Fibroblast of skin of scalp (primary cell): ENCODE measurements at places on chromosomes 5 and 9.
A peak's percentile ranks its signal among the peaks of the same experiment; 100 is the strongest.

DNA sequence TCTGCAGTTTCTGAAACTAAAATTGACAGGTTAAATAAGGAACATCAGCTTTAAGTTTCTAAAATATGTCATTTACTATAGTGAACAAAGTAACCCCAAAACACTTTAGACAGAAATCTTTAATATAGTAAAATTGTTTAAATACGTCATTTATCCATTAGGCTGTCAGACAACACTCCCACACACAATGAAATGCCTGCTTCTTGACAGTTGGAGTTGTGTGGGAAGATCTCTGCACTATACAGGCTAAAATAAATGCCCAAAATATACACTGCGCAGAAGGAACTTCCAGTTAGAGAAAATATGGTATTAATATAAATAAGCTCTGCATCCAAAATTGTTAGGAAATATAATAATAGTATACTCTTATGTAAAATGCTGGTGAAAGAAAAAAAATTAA is 794.4 kb downstream of the CDH18 start:
- no peak for DNase-seq

DNA sequence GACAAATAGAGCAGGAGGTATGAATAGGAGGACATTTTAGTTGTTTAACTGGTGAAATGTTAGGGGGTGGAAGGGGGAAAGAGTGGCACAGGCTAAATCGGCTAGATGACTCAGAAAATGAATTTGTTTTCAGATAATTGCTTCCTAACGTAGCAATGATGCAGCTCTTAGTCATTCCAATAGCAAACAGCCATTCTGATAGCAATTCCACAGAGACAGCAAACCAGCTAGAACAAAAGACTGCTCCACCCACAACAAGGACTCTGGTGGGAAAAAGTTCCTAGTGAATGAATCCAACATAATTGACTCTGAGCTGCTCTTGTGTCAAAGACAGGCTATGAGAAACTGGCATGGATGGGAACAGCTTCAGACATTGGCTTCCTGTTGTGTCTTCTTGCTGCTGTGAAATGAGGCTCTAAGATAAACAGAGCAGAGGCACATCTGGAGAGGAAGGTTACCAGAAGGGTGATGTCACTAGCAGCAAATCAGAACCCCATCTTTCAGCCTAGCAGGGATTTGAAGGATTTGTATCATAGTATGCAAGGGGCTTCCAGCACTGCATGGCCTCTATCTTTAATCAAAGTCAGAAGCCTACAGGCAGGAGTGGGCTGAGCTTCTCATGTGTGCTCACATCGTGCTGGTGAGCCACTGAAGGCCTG is 28.1 kb upstream of the F2RL1 start:
- DNase-seq, result peak; percentile 96

- peak; percentile 77 for DNase-seq
Measured at GRCh38 chr5:68027519-68027918, 188.0 kb upstream of the PIK3R1 start.

DNA sequence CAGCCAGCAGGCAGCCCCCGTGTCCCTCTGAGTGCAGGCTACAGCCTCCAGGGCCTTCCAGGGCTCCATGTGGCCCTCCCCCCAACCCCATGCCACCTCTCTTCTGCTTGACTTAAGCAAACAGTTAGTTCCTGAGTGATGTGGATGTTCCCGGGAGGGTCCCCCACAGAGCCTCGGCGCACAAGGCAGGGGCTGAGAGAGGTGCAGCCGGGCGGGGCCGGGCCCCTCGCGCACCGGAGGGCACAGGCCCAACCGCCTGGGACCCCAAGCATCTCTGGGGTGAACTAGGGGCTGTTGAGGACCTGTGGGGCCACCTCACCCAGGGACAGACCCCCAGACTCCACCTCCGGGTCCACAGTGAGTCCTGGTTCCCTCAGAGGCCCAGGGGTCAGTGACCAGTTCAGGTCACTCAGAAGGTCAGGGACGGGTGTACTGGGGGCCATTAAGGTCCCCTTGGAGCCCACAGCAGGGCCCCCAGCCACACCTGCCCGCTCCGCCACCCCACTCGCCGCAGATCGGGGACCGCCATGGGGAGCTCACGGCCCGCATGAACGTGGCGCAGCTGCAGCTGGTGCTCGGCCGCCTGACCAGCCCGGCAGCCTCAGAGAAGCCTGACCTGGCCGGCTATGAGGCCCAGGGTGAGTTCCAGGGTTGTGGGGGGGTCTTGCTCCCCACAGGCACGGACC is 13.2 kb downstream of the GPSM1 start:
- no peak for DNase-seq

DNA sequence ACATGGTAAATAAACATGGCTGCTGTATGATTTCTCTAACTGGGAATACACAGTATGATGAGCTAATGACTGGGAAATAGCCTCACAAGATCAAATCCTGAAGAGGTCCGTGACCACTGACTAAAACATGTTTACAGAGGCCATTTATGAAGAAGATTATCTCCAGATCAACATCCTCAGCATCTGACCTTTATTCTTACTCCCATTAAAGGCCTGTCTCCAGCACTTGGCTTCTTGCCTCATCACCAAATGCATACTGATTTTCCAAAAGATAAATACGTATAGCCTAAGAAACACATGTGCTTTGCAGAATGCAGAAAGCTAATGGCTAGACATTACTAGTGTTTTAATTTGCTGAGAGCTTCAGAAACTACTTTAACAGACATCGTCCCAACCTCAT is 108.0 kb upstream of the TSLP start:
- DNase-seq, result no peak

GRCh38 chr5:57601996-57602395 is 119.4 kb upstream of the ACTBL2 start:
- no peak for DNase-seq

- DNase-seq, result peak; percentile 77
Measured at GRCh38 chr9:127204771-127205470, 59.7 kb upstream of the GARNL3 start.

GRCh38 chr5:6142353-6142752 is 236.0 kb downstream of the MED10 start:
- DNase-seq, result no peak

DNA sequence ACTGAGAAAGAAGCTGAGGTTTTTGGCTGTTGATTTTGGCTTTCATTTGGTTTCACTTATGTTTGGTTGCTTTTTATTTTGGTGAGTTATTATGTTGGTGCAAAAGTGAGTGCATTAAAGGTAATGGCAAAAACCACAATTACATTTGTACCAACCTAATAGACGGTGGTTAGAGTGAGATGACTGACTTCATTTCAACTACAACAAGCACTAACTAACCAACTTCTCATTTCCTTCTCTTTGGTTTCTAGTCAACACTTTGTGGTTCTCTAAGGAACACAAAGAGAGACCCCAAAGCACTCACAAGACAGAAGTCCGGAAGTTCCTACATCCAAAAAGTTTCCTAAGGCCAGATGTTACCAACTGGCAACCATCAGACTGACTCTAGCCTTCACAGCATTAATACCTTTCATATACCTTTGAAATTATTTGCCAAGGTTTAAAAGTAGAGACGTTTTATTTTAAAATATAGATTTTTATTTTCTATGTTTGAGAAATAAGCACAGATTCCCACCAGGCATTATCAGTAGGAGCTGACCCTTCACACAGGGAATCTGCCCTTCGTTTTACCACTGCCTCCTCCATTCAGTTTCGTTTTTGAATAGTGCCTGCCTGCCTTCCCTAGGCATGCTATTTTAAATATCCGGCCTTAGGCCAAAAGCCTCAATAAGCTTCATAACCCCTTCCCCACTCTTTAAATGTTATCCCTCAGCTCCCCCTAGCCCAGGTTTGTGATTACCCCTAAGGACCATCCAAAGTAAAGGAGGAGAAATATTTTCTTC is 301.1 kb upstream of the PTGER4 start:
- DNase-seq, result no peak

DNA sequence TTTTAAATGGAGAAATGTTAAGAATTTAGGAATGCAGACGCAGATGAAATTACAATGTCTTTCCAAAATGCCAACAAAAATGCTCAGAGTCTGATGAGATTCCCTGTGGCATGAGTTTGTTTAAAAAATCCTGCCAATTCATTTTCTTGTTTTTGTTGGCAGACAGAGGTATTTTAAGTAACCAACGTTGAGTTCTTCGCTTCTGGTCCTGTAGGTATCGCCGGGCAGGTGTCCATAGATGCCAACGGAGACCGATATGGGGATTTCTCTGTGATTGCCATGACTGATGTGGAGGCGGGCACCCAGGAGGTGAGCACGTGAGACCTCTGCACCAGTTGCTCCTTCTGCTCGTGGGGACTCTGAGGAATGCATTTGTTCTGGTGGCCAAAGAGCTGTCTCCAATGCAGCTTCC is 69.4 kb downstream of the NPR3 start:
- DNase-seq, result peak; percentile 80

GRCh38 chr9:114276908-114277821 is 45.7 kb upstream of the ORM1 start:
- DNase-seq, result peak; percentile 95

GRCh38 chr5:2740051-2740875 is 11.2 kb downstream of the IRX2 start:
- DNase-seq, result no peak

DNA sequence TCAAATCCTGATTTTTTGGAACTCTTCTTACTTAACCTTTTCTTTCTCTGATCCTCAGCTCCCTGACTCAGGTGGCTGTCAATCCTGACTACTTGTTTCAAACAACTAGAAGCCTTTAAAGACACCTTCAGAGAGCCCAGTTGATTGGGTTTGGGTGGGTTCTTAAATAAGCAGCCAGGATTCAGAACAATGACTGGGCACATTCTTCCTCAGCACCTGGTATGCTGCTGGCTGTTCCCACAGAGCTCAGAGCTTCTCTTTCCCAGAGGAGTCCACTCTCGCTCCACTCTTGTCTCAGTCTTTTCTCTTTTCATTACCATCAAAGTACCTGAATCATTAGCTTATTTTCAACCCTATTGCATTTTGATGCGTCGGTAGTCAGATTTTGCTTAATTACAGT is 22.5 kb downstream of the PCSK5 start:
- DNase-seq, result no peak

DNA sequence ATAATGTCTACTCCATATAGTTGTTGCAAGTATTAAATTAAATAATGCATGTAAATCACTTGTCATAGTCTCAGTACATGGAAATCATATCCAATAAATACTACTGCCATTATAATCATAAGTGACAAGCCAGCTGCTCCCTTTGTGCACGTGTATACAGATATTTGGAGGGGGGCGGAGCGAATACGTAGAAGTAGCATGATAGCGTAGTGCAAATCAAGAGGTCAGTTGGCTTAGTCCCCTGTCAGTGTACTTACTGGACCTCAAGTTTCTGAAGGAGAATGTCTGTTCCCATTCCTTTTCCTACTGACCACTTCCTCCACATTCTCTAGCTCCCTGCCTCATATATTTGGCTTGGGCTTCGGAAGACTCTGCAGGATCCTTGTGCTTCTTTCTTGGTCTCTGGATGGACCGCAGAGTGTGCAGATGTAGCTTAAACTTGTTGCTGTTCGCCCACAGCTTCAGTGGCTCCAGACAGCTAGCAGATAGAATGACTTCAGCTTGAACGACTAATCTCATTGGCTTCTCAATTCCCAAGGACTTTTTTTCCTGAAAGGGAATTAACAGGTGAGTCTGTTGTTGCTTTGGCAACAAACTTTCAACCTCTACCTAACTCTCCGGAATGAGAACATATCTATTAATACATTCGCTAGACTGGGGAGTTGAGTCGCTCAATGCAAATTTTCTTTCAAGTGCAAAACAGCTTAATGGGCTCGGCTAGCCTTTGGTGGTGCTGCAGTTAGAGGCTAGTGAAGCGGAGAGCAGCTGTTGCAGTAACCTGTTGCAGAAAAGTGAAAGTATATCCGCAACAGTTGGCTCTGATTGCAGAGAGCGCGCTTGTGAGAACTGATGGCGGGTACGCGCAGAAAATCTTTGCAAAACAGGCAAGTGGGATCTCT is at the start of gene PCDHB1:
Gene PCDHB1, plus strand, starts transcription at position 753 of the 899 bp plus-strand sequence. Its CDS starts 97 bp downstream, at position 850.
- DNase-seq, result no peak

DNA sequence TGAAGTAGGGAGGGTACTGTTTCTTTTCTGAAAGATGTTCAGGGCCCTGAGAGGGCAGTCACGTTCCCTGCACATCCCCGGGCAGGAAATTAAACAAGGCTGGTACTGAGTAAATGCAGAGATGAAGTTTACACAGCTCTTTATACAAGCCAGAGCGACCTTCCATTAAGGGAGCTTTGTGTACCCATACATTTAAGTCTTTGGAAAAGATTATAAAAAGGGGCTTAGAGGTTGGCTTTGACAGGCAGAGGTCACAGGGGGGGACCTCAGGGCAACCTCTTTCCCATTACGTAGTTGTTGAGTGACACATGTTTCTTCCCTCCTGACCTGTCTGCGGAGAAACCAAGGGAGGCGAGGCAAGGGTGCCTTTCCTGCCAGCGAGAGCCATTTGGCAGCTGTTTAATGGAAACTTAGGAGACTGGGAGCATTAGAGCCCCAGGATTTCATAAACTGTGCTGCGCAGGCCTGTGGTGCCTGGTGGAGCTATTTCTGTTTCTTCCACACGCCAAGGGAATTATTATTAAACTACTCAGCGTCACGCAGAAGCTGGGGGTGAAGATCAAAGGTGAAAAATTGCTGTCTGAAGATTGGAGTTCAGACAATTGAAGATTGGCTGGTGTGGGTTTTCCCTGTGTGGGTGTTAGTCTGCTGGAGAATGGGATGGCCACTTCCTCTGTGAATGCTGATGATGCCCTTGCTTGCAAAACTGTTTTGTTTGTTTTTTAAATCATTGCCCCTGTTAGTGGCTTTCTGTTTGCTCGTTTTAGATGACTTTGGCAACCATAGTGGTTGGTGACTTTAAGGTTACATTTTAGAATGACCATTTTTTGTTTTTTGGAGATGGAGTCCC is 3.2 kb upstream of the SMIM32 start:
- DNase-seq, result no peak

DNA sequence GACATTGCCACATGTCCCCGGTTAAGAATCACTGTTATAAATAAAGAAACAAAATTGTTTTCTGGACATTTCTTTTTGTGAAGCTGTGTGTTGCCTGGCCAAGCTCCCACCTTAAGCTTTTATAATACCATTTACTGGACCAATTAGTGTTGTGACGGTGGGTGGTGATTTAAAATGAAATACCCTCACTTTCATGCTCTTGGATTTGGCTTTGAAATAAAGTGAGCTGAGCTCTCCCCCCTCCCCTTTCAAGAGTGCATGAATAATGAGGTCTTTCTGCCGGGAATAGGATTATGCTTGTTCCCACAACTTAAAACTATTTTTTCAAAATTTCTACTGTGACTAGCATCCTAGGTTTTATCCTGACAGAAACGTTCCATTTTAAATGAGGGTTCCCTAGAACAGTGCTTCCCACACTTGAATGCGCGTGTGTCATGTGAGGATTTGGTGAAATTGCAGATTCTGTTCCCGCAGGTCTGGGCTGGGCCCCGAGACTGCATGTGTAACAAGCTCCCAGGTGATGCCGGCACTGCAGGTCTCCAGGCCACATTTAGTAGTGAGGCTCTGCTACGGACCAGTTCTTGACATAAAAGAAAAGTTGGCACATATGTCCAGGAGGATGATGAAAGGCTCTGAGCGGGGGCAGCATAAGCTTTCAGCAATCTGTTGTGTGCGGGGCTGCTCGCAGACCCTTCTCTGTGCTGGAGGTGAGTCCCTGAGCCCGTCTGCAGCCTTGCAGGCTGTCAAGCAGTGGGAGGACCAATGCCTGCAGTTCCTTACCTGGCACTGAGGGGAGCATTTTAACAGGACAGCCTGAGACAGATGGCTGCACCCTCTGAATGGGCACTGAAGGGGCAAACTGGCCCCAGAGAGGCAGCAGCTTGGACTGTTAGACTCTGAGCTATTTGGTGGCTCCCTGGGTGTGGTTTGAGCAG is 24.4 kb downstream of the IQGAP2 start:
- DNase-seq, result no peak

GRCh38 chr5:150251504-150251903 is 38.1 kb downstream of the CAMK2A start:
- no peak for DNase-seq
